ENCODE measurements at places on chromosomes 11 and 22.

GRCh38 chr11:61826930-61827570 lies 1.1 kb upstream of the FADS2 start:
- no peak for DNase-seq

DNA sequence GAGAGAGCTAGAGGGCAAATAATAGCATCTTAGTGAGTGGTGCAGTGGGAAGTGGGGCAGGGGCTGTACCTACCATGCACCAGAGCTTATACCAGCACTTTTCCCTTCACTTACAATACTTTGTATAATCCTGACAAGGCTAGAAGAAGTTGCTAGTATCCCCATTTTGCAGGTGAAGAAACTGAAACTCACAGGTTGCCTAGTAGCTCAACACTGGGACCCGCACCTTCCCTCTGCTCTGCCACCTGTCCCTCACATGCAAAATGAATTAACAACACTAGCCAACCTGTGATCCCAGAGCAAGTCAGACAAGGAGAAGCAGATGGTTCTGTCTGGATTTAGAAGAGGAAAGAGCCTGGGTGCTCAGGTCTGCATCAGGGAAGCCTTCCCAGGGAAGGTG lies 510.4 kb downstream of the BUD13 start:
- DNase-seq = no peak

GRCh38 chr11:67372993-67373647 lies at the start of gene CLCF1:
TSS of gene CLCF1 (minus strand) at chr11:67373598. CDS start at chr11:67373539, 59 bp downstream.
- DNase-seq = no peak

DNA sequence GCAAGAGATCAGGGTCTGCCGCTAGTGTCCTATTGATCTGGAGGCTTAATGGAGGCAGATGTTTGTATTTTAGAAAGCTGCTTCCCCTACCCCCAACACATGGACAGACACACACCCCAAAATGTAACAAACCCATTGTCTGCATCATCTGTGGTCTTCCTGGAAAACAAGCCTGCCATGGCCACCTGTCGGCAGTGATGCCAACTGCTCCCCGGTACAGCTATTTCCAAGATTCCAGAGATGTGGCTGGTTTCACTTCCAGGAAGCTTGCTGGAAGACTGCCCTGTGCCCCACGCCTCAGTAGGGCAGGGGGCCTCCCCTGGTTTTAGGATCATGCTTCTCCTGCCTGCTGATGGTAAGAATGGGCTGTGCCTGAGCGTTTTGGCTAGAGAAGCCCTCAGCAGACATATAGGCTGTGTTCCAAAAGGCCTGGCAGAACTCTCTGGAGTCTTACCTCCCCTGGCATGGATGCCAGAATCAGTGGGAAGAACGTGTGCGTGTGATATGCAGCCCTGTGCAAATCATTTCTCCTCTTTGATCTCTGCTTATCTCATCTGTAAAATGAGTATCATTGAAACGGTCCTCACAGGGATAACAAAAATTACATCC lies 108.6 kb downstream of the FBXO7 start:
- DNase-seq = no peak

DNA sequence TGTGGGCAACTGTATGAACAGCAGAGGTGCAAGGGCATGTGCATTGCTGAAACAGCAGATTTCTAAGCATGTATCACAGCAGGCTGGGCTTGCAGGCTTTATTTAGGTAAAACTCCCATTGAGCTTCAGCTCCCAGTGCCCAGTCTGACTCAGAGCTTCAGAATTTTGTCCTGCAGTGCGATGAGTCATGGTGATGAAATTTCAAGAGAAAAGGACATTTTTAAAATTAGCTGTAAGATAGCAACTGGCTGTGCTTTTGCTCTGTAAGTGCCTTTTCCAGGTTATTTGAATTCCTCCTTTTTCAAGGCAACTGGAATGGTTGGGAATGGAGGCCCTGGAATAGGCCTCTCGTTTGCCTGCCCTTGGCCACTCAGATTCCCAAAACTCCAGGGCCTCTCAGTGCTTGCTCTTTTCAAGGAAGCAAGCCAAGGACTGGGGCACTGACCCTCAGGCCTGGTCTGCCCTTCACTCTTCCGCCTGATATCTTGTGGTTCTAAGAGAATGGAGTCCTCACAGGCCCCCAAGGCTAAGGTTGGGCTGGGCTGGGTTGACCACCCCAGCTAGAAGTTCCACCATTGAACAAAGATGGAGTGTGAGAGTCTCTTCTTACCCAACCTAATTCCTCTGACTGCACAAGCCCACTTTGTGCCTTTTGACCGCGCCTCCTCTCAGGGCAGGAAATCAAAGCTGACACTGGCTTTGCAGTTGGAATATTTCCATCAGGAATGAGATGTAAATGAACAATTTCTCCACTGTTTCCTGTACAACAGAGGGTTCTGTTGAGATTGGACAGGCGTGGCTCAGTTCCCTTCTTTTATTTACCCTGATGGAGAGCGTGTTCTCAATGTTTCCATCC lies 59.5 kb upstream of the PRSS23 start:
- DNase-seq = peak; percentile 94

- peak; percentile 22 for DNase-seq
These were observed at the start of gene ANKK1 for GRCh38 chr11:113387605-113388211. TSS of gene ANKK1 (plus strand) at chr11:113387779. CDS start at chr11:113387885, 106 bp downstream.

Measured in muscle of back (tissue), 13 donors.